ENCODE measurements at places on chromosomes 5 and 9. TPM values are rescaled to one million over a fixed set of nuclear protein-coding genes. Genes with fewer than 3 reads are reported as not detected.

DNA sequence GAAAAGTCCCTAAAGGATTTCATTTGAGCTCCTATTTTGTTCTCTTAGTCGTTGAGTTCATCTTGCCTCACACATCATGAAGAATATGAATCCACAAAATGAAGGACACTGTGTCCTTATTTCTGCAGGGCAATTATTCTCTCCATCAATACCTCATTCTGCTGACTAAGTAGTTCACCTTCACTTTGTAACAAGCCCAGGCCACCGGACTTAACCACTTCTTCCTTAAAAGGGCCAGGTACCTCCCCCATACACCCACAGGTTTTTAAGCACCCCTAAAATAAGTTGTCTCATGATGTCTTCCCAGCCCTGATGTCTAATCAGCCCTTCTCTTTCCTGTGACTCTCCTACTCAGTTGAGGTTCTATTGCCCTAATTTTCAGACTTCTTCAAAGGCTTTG, 67.1 kb upstream of the PLPP6 start:
- no peak for ATAC-seq

DNA sequence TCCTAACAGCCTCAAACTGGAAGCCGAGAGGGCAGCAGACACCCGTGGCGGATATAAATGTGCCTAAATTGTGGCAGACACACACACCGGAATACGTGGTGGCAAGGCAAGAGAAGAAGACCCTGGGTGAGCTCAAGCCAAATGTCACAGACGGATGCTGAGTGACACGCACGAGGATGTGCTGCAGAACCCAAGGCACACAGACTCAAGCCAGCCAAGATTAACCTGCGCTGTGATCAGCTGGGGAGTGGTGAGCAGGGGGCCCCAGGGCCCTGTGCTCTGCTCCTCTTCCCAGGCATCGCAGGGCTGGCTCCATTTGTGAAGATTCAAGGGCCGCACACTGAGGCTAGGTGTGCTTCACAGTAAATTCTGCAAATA, 16.4 kb downstream of the SEMA4D start:
- no peak for ATAC-seq

- ATAC-seq = no peak
These were observed 247.9 kb downstream of the LURAP1L start for GRCh38 chr9:13022756-13023155.

DNA sequence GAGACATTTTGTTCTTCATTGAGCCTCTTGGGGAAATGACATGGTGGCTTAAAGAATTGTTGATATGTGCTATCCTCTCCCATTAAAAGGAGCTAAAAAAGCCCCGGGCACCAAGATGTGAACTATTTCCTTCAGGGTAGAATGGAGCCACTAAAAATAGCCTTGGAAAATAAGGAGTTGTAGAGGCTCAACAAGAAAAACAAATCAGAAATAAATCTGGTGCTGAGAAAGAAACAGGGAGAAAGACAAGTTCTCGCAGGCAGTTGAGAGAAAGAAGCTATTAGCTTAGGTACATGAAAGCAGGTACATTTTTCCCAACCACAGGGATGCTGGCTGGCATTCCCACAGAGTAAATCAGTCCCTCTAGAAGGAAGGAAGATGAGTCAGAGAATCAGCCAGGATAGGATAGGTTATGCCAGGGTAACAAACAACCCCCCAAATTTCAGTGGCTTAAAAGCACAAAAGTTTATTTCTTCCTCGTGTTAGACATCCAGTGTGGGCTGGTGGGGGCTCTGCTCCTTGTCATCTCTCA, 134.6 kb upstream of the ADRA1B start:
- no peak for ATAC-seq

The IGIP gene
- 9.0 TPM for total RNA-seq

DNA sequence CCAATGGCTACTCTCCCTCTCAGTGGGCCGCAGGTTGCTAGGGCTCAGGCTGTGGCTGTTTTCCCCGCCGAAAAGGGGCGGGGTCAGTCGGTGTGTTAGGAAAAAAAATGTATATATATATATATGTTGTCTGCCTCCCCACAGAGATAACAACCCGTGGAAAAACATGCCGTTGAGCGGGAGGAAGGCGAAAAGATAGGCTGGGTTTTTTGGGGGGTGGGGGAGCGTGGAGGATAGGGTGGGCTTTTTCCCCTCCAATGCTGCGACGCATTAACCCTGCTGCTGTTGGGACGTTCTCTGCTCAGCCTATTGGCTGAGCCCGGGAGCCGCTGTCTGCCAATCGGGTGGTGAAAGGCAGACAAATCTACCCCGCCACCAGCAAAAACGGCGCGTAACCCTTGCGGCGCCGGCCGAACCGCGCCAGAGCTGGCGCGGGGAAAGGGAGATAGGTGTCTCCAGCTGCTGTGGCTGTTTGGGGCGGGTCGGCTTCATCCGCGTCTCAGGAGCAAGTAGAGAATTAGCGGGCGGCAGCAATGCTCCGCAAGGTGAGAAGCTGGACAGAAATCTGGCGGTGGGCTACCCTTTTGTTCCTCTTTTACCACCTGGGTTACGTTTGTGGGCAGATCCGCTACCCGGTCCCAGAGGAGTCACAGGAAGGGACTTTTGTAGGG, at the start of gene PCDHGC4:
TSS of gene PCDHGC4 (plus strand) at position 390 of the 671 bp plus-strand sequence. CDS start at position 534, 144 bp downstream.
- ATAC-seq = peak; percentile 17

- ATAC-seq = no peak
These were observed 15.3 kb downstream of the TNFSF15 start for GRCh38 chr9:114790521-114790920.

DNA sequence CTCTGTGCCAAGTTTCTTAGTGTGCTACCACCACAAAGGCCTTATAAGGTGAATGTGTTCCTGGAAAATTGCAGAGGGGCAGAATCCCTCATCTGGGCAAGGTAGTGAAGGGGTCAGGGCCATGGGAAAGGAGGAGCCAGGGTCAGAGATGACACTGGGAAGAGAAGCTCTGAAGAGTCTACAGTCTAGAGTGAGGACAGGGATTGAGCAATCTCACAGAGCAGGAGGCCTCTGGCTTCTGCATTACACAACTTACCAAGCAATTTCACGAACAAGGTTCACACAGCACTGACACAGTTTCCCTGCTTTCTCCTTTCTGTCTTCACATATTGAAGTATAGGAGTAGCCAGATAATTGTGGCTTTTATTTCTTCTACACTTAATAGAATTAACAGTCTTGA, 24.5 kb upstream of the IDNK start:
- ATAC-seq = no peak

DNA sequence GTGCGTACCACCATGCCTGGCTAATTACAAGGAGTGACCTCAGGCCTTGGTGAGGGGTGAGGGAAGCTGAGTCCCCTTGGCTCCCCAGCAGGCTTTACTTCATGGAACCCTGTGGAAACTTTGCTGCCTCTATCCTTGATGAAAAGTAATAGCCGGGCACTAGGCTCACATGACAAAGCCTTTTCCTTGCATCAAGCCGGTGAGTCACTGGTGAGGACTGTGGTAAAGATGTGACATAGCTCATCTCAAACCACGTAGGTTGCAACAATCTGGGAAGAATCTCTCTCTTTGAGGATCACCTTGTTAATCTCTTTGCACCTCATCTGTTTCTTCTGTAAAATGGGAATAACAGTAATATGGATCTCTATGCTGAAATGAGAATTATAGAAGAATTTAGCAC, 116.3 kb upstream of the SLC25A48 start:
- ATAC-seq = no peak

The ISL1 gene
- 8.4 TPM for total RNA-seq

The MVB12B gene
- total RNA-seq = 25.9 TPM

DNA sequence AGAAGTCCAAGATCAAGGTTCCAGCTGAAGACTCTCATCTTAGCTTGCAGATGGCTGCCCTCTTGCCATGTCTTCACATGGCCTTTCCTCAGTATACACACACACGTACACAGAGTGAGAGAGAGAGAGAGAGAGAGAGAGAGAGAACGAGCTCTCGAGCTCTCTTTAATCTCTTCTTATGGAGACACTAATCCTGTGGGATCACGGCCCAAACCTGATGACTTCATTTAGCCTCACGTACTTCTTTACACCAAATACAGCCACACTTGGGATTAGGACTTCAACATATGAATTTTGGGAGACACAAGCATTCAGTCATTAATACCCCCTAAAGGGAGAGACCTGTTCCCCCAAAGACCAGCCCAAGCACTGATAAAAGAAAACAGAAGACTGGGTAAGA, 42.8 kb downstream of the SIL1 start:
- no peak for ATAC-seq

- ATAC-seq = no peak
These were observed 353.5 kb upstream of the RFX3 start for GRCh38 chr9:3879315-3879714.

The EQTN gene
- total RNA-seq = not detected

DNA sequence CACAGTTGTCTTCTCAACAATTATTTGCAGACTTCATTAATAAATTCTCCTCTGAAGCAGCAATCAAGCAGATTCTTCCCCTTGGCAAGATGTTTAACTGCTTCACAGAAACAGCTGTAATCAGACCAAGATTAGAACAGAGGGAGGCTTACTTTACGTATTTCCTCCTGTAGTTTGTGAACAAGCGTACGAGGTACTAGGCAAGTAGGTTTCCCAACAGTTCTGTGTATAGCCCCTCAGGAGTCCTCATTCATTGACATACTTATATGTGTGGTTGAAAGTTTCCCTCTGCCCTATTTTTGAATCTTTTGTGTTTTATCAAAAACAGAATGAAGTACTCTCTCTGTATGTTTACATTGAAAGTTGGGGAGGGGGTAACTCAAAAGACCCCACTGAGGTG, 128.0 kb downstream of the SPATA31D1 start:
- ATAC-seq = no peak

The PCDHB10 gene
- 25.4 TPM for total RNA-seq

DNA sequence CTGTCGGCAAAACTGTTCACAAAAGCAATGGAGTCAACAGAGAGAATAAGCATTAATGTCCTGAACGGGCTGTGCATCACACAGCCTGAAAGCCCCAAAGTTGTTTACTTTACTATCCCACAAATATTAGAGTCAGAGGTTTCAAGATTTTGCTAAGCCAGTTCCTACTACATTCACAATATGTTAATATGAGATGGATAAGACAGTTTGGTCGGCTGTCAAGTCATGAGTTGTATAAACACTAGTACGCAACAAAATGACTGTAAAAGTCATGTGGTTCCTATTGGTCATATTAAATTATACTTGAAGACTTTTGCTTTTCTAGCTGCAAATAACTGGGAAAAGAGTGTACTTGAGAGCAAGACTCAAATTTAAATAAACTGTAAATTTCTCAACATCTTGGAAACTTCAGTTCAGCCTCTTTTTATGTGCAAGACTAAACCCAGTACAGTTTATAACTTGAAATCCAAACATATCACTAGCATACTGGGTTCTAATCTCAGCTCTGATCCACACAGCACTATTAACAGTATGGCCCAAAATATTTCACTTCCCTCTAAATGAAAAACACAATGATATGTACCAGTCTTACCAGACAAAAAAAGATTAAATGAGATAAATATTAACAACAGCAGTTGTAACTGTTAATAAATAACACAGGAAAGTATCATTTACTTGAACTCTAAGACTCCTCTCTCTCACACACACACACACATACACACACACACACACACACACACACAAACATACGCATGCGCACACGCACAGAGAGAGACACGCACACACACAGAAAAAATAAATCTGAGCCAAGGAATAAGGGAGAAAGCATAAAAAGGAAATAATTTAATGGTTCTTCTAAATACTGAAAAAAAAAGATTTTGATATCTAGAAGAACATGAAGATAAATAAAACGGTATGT, 33.1 kb downstream of the FANCC start:
- ATAC-seq = no peak

DNA sequence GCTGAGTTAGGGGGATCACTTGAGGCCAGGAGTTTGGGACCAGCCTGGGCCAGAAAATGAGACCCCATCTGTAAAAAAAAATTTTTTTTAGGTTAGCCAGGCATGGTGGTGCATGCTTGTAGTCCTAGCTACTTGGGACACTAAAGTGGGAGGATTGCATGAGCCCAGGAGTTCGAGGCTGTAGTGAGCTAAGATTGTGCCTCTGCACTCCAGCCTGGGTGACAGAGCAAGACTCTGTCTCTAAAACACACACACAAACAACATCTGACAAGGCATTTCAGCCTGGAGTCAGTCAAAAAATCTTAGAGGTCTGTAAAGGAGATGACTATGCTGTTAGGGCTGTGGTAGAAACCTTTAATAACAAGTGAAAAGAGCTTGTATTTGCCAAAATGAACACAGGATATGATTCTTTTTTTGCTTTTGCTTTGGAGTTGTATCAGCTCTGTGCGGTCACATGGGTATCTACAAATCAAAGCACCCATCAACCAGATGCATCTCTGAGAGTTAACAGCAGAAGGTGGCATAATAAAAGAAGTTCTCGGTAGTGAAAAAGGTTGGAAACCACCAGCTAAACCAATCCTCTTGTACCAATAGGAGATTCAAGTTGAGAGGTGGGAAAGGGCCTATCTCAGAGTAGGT, 3.6 kb upstream of the PSMD5 start:
- no peak for ATAC-seq

GRCh38 chr9:88992556-88992955, 1.3 kb downstream of the S1PR3 start:
- no peak for ATAC-seq

- no peak for ATAC-seq
These were observed 72.1 kb upstream of the GRAMD2B start for GRCh38 chr5:126351153-126351552.

GRCh38 chr5:181217111-181217802, 5.8 kb upstream of the TRIM41 start:
- peak; percentile 22 for ATAC-seq

- ATAC-seq = no peak
These were observed 106.7 kb downstream of the FAM174A start for GRCh38 chr5:100641833-100642232.

GRCh38 chr5:119390404-119390803, 34.6 kb downstream of the TNFAIP8 start:
- ATAC-seq = no peak

GRCh38 chr9:131961496-131961880, 118.2 kb downstream of the MED27 start:
- peak; percentile 42 for ATAC-seq

- no peak for ATAC-seq
These were observed 136.3 kb upstream of the NR3C1 start for GRCh38 chr5:143539742-143540141.

The INSL4 gene
- total RNA-seq = 0.42 TPM

The PKN3 gene
- 3.4 TPM for total RNA-seq

DNA sequence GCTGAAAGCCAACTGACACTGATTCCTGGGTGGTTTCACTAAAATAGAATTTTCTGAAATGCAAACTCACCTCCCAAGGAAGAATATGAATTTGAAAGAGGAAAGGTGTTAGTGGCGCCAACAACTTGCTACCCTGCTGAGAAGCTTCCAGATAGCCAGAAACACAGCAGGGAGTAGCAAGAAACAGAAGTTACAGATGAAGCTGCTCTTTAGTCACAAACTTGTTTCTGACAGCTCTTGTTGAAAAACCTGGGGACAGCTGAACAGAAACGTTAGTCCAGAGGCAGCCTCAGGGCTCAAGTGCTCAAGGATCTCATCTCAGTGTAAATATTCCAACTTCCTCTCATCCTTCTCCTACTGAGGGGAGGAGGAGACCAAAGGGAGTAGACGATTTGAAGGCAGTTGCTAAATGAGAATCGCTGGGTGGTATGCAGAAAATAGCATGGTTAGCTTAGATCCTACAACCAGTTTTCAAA, 184.1 kb downstream of the PDE4D start:
- no peak for ATAC-seq

- ATAC-seq = peak; percentile 79
These were observed 31.8 kb upstream of the RXRA start for GRCh38 chr9:134294153-134295071.
